Right atrium auricular region (tissue), 2 donors: ENCODE measurements at places on chromosomes 4 and X. TPM values are rescaled to one million over a fixed set of nuclear protein-coding genes. Genes with fewer than 3 reads are reported as not detected.

Gene XKRX
- 0.28 TPM for total RNA-seq

Gene STPG2
- total RNA-seq, result 0.37 TPM

GRCh38 chr4:156909010-156909409 lies 62.6 kb downstream of the PDGFC start:
- DNase-seq, result no peak

DNA sequence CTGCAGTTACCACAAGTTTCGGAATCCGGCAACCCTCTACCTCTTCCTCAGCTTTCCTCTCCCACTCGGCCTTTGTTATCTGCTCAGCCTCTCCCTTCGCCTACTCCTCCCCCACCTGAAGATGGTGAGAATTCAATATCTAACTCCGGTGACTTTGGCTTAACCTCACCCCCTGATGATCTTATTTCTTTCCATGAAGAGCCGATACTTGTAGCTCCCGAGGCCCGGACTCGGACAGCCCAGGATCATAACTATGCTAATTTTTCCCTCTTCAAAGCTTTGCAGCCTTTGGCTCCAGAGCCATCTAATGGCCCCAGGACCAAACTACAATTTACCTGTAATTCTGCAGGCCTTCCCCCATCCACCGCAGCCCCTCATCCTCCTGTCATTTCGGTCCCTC lies 32.0 kb upstream of the MGST2 start:
- DNase-seq, result no peak

- no peak for DNase-seq
Measured at GRCh38 chr4:137519406-137519805, 12.9 kb downstream of the PCDH18 start.
